ENCODE measurements at places on chromosomes 6 and 20.

DNA sequence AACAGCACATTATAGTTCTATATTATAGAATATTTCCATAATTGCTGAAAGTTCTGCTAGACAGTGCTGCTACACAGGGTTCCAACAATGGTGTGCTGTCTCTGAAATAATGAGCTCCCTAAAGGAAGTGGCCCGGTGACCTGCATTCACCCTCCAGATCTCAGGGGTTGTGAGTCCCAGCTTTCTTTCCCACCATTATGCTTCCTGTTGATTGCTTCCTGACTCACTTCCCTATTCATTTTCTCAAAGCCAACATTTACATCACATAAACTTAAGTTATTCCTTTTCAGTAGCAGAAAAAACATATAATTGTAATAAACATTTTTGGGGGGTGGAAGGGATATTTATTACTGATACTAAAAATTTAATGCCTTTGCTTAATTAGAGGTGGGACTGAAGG, 12.9 kb upstream of the CCN6 start:
- no peak for DNase-seq

DNA sequence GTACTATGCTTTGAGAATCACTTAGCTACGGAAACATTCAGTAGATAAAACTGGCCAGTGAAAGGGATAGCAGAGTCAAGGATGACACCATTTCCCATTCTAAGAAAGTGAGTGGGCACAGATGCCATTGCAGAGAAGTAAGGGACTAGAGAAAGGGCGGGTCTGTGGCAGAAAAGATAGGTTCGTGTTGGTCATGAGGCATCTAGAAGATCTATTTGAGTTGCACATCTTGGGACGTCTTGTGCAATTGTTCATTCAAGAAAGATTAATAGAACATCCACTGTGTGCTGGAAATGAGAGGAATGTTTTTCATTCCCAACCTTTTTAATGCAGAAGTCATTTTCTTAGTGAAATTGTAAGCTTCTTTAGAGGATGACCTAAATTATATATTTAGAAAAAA, 161.7 kb downstream of the PLCB1 start:
- no peak for DNase-seq

DNA sequence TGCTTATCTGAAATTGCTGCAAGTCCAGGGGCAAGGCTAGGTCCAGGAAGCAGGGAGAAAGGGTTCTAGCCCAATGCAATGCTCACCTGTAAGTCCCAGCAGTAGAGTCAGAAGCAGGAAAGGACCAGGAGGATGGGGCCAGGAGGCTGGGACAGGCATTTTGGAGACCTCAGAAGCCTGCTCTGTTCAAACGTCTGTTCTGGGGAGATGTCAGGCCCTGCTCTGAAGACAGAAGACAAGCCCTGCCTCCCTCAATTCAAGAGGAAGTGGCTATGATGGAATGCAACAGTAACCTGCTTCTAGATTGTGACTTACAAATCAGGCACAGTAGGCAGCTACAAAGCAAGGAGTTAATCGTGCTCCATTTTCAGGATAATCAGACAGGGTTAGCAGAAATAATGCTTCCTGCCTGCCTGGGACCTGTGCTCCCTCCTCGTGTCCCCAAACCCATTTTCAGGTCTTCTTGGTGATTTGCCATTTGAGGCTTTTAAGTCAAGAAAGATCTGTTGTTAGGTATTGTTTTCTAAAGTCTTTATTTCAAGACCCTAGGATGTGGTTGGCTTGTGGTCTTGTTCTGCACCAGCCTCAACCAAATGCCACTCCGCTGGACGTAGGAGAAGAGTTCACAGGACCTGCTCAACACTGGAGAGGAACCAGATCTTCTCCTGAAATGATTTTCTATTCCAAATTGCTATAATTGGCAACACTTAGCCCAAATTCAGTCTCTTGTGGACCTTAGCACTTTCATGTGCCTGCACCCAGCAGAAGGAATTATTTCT, at the start of gene SIRPG:
SIRPG (minus strand) TSS at position 224 of the 779 bp plus-strand sequence; CDS start at position 159, 65 bp downstream.
- no peak for DNase-seq

DNA sequence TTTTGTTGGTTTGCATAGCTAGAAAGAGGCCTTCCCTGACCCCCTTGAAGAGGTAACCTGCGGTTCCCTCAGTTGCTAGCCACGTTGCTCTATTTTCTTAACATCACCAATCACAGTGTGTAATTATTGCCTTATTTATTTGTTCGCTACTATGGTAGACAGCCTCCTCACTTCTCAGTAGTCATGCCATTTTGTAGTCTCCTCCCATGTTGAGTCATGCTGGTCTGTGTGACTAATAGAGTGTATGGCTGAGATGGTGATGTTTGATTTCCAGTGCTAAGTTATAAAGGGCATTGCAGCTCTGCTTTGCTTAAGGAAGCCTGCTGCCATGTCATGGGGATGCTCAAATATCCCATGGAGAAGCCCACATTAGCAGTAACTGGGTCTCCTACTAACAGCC, 236.6 kb upstream of the CHD6 start:
- DNase-seq: no peak
